Cerebellar nuclear complex (tissue), 1 donor: ENCODE measurements at places on chromosomes 1 and 21.

DNA sequence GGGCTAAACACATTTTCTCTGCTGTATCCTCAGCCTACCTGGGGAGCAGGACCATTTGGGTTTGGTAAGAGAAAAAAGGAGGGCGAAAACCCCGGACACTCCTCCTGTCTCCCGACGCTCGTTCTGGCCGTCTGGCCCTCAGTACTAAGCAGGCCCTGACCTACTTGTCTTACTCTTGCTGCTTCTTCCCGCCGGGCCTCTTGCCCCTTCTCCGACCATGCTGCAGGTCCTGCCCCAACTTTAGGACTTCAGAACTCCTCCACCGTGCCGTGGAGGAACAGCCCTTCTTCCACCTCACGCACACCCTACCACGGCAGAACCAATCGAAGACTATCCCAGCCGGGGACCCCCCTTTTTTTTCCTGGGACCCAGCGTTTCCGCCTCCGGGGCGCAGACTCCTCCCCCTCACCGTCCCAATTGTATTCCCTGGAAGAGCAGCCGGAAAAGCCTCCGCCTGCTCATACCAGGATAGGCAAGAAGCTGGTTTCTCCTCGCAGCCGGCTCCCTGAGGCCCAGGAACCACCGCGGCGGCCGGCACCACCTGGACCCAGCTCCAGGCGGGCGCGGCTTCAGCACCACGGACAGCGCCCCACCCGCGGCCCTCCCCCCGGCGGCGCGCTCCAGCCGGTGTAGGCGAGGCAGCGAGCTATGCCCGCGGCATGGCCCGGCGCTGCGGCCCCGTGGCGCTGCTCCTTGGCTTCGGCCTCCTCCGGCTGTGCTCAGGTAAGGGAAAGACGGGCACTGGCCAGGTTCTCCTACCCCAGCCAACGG is at the start of gene CHRNB2:
Gene CHRNB2, plus strand, starts transcription at position 393 of the 771 bp plus-strand sequence. Its CDS starts 267 bp downstream, at position 660.
- no peak for DNase-seq

- no peak for DNase-seq
Observed at GRCh38 chr1:2128189-2128901, 66.2 kb downstream of the FAAP20 start.

GRCh38 chr1:209549443-209550205 is 33.9 kb upstream of the CAMK1G start:
- no peak for DNase-seq

GRCh38 chr1:170133766-170134495 is 11.8 kb upstream of the NTMT2 start:
- DNase-seq = no peak

- no peak for DNase-seq
Observed at GRCh38 chr1:226549094-226549936, 751 bp downstream of the STUM start.

- DNase-seq = no peak
Observed at GRCh38 chr1:62395291-62395690, 41.6 kb upstream of the USP1 start.

GRCh38 chr1:51341876-51342496 is 11.6 kb upstream of the TTC39A start:
- no peak for DNase-seq

GRCh38 chr1:195415584-195415983 is 1192.7 kb downstream of the KCNT2 start:
- DNase-seq = no peak

DNA sequence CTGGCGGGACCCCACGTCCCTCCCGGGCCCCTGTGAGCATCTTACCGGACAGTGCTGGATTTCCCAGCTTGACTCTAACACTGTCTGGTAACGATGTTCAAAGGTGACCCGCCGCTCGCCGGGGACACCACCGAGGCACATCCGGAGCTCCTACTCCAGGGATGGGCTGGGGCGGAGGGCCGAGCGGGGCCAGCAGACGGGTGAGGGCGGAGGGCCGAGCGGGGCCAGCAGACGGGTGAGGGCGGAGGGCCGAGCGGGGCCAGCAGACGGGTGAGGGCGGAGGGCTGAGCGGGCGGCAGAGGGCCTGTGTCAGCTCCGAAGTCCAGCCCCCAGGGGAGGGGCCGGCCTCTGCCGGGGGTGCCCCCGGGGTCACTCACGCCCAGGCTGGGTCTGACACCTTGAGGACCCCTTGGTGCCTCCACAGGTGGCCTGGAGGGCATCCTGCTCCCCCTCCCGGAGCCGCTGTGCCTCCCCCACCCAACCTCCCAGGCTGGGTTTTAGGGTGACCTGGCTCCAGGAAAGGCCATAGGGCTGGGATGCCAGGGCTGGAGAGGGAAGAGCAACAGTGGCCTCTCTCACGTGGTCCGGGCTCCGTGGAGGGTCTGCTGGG is 5.7 kb upstream of the TTLL10 start:
- no peak for DNase-seq

- no peak for DNase-seq
Observed at GRCh38 chr1:156019946-156020292, 832 bp downstream of the SSR2 start.

DNA sequence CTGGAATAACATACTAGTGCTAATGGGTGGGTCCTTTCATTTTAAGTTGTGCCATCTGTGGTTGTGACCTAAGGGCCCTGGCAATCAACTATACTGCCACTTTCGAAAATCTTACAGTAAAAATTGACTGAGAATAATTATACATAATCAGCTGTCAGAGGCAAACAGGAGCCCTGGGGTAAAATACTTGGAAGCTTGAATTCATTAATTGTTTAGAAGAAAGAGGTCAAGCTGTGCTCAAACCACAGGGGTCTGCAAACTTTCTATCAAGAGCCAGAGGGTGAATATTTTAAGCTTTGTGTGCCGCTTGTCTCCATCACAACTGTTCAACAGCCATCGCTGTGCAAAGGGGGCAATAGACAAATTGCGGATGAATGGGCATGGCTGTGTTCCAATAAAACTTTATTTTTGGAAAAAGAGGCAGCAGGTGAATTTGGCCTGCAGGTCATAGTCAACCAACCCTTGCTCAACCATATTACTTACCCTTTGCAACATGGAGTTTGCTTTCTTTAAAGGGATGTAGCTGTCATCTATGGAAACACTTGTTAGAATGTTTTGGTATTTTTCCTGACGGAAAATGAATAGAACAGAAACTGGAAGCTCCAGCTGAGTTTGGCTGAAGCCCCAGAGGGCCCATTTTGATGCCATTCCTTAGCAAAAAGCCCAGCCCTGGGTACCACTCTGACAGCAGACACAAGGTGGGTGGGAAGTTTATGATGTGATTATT is 35.7 kb upstream of the USP1 start:
- no peak for DNase-seq

DNA sequence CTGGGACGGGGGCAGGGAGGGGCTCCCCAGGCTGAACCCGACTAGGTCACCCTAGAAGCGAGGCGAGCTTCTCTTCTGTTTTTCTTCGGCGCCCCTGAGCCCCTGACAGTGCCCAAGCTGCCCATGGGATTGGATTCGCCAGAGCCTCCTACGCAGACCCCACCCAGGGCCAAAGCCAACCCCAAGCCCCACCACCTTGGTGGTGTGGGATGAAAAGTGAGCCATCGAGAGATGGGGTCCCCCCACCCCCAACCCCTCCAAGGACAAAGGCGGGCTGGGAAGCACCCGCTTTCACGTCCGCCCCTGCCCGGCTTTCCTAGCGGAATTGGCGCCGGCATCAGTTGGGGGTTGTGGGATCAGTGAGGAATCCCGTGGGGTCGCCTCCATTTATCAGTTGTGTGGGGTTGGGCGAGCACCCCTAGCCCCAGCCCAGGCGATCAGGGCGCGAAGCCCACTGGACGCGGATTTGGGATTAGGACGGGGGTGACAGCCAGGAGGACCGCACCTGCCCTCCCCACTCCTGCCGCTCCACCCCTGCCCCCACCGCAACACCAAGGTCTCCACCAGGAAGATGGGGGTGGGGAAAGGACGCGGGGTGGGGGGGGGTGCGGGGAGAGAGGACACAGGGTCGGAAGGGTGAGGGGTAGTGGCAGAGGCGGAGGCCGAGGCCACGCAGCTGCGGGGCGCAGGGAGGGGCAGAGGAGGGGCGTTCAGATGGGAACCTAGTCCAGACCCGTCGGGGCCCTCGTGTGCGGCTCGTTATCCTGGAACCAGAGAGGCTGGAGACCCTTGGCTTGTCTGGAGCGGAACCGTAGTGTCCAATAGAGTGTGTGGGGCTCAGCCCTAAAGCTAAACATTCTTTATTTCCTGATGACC is 4.4 kb downstream of the TSPEAR start:
- DNase-seq = no peak

DNA sequence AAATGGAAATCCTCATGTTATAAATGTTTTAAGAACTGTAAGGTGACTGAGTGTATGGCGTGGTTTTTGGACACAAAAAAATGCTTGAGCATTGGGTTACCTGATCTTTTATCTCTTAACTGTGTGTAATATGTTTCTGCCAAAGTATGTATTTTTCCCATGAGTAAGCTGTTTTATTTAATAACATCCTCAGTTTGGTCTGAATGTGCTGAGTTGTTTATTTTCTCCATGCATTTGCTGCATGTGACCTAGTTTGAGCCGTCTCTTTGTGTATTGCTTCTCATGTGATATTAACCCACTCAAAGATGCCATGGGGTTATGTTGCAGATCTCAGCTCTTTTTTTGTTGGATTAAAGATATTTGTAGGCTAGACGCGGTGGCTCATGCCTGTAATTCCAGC is 6.1 kb upstream of the LYPLA2 start:
- DNase-seq = no peak

DNA sequence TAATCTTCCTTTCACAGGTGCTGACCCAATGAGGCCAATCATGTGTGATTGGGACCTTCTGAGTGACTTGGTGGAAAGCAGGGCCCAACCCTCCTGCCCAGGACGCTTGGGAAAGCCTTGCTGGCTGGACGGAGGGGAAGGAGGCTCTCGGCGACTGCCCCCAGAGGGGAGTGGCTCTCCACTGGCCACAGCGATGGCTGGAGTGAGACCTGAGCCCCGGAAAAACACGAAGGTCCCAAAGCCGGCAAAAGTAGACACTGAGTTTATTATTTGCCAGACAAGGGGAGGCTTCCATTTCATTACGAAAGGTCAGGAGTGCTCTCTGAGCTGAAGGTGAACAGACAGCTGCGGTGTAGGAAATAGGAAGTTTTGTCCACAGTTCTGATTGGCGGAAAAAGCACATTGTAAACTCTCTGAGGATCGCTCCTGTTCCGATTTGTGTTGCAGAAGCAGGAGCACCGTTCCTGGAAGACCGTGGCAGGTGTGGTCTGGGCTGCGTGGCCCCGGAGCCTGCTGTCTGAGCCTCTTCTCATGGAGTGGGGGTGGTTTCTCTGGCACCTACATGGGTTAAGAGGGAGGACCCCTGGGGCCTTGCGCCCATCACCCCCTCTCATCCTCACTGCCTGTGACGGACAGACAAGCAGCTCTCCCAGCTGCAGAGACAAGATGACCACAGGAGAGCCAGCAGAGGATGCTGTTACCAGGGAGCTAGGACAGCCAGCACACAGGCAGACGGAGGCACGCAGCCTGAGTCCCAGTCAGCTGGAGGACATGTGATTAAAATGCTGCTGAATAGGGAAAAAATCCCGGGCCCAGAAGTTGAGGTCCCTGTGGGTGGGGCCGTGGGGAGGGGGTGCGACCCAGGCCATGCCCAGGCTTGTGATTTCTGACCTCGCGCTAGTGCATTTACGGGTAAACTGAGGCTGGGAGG is 41.5 kb downstream of the KRTAP10-1 start:
- no peak for DNase-seq

- no peak for DNase-seq
Observed at GRCh38 chr1:178935610-178936009, 64.7 kb upstream of the ANGPTL1 start.

DNA sequence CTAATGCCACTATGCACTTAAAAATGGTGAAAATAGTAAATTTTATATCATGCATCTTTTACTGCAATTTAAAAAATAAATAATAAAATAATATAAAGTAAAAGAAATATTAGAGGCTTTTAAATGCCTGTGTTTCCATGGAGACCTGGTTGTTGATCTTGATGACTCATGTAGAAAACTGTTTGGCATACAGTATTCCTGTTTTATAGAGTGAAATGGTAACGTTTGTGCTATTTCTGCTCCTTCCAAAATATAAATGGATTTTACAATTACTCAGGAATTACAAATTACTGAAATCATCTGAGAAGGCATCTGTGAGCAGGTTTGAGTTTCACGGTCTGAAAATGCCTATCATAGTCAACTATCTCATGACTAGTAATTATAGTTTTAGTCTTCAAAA is 98.4 kb upstream of the USP25 start:
- DNase-seq = no peak

- no peak for DNase-seq
Observed at GRCh38 chr1:25550155-25550506, 6.7 kb downstream of the LDLRAP1 start.

DNA sequence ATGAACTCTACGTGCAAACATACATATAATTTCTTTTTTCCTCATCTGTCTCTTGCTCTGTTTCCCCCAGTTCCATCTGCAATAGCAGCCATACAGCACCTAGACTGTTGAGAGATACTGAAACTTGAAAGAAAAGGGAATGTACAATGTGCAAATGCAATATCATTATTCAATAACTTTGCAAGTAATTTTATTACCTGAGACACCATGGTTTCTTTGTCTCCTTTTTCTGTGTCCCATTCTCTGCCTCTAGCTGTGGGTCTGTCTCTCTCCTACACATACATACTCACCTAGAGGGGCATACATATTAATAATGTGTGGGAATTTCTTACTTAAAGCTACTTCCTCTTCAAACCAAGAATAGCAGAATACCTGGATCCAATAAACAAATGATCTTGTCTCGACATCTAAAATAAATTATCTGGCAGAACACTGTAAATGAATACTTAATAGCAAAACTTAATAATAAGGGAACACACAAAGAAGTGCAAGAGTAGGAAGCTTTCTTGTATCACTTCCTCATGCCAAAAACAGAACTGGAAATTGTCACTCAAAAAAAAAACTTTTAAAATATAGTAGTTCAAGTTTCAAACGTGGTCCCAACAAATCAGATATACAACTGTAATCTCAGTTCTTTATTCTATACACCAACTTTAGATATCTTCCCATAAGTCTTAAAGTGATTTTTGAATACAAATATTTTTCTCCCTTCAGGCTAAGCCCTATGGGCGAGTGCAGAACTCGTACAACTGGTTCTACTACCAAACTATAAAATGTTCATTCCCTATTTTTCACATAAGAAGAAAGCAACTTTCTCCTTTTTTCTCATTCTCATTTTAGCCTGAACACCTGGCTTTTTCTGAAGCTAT is 194.6 kb downstream of the NRIP1 start:
- no peak for DNase-seq

DNA sequence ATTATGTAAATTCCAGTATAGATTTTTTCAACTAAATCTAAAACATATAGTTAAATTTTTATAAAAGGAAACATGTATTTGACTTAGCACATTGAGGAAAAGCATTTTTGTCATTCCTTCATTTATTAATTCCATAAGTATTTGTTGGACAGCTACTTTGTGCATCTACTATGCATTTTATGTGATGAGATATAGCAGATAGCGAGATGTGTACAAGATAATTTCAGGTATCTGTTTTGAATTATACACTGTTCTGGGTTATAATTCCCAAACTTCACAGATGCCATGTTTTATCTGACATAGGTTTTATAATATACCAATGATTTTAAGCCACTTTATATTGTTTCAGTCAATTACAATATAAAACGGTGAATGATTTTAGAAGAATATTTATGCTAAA is 398.7 kb downstream of the USH2A start:
- no peak for DNase-seq

GRCh38 chr1:226624526-226624925 is 76.0 kb downstream of the STUM start:
- DNase-seq = no peak
